ENCODE measurements at places on chromosomes 4 and X.

DNA sequence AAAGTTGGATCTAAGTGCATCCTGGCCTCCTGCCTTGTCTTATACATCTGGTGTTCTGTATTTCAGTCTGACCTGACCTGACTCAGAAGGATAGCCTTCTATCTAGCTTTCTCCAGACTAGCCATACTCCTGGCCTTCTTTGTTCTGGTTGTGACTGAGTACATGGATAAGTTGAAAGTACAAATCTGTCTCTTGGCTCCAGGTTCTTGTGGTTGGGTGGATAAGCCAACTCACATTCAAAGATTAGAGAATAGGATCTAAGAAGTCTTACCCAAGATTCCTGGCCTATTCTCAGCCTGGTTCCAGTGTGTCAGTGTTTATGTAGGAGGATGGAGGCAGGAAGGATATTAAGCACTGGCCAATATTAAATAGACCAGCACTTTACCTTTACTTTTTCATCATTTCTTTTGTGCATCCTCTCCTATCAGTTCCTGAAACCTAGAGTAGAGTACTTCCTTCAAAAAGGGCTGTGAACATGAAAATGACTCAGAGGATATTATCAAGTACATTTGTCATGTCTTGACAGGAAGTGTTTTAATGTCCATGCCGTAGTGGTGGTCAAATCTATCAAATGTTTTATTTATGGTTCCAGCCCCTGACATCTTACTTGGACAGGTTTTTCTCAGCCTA lies 123.5 kb downstream of the IL15 start:
- DNase-seq: no peak

- DNase-seq: no peak
Measured at GRCh38 chr4:171130256-171130801, 682.9 kb upstream of the GALNTL6 start.

DNA sequence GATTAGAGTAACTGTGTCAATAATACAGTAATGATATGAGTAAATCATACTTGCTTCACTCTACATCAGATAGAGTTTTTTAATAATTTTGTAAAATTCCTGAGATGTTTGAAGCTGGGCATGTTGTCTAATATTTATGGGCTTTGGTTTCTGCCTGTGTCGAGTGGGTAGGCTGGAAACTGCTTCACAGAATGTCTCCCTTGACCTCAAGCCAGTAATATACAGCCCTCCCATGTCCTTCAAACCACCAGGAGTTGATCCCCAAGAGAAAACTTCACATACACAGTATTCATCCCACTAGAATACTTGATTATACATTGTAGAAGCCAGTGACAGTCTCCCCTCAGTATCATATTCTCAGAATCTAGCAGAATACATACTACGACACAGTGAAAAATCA lies 284.8 kb upstream of the TENM3 start:
- no peak for DNase-seq

GRCh38 chrX:50971395-50971794 lies 60.9 kb downstream of the BMP15 start:
- no peak for DNase-seq

- no peak for DNase-seq
Measured at GRCh38 chrX:3257471-3257870, 89.0 kb downstream of the MXRA5 start.

DNA sequence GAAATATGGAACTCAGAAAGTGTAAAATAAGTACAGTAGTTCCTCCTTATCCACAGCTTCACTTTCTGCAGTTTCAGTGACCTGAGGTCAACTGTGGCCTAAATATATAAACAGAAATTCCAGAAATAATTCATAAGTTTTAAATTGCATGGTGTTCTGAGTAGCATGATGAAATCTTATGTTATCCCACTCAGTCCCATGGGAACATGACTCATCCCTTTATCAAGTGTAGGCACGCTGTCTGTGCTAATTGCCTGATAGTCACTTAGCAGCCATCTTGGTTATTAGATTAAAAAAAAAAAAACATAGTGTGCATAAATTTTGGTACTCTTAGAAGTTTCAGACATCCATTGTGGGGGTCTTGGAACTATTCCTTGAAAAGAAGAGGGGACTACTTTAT lies 983.4 kb upstream of the ADGRL3 start:
- DNase-seq: no peak

DNA sequence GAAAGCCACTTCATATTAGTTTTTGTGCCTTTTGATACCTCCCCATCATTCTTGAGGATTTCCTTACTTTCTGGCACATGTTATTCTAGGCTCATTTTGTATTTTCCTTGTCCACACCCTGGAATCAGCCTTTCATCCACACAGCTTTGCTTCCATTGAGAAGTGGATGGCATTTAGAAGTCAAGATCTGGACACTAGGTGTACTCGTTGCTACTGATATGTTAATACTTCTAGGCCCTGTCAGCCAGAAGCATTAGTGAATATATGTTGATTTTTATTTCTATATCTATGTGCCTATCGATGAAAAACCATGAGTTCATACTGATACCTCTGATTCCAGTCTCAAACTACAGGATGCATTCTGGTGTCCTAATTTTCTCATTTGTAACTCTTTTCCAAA lies 73.2 kb downstream of the ARHGAP24 start:
- DNase-seq: no peak

DNA sequence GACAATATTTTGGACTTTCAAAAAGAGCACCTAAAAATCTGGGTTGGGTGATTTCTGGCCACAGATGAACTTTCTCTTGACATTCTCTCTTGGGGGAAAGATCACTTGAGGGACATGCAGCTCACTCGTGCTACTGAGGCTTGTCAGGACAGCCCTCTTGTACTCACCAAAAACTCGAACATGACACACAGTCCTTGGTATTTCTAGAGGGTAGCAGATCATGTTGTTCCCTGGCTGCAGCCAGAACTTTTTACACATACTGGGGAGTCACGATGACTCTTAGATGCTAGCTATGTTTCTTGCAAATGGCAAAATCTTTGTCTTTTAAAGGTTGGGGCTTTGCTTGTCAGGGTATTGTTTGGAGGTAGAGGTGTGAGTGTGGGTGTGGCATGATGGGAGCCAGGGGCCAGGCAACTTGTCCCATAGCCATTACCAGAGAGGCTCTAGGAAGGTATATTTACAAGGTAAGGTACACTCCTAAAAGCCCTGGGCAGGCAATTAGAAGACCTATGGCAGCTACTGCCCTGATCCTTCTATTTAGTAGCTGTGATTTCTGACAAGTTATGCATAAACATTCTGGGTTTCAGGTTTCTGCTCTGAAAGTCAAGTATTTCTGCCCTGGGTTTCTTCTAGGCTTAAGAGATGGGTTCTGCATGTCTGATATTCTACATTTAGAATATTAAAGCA lies 241.7 kb upstream of the TLL1 start:
- DNase-seq: no peak

DNA sequence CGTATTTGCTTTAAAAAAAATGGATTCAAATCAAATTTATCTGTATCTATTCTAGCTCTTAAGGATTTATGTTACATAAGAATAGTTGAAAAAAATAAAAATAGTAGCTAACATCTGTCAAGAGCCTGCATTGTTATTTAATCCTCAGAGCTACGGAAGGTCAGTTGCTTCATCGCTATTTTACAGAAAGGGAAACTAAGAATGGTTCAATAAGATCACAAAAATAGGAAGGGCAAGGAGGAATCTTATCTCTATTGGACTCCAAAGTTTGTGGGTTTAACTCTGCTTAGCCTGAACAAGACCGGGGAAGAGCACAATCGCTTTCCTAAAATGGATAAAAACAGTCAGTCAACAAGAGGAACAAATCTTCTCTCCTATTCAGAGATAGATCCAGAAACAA lies 270.2 kb upstream of the SMIM31 start:
- no peak for DNase-seq

DNA sequence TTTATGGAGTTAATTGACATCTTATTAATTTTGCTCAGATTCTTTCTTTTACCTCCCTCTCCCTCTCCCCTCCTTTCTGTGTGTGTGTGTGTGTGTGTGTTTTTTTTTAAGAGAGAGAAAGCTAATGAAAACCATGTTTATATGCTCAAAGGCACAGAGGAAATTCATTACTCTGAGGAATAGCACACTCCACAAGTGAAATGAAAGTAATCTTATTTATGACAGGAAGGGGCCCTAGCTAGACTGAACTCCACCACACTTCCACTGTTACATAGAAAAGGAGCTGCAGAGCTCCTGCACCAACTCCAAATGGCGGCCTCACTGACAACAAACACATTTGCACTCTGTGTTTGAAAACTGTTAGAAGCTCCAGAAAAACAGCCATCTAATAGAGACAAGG lies 150.6 kb downstream of the RASL11B start:
- DNase-seq: no peak

- DNase-seq: no peak
Measured at GRCh38 chr4:47786958-47787370, 50.9 kb downstream of the CORIN start.

DNA sequence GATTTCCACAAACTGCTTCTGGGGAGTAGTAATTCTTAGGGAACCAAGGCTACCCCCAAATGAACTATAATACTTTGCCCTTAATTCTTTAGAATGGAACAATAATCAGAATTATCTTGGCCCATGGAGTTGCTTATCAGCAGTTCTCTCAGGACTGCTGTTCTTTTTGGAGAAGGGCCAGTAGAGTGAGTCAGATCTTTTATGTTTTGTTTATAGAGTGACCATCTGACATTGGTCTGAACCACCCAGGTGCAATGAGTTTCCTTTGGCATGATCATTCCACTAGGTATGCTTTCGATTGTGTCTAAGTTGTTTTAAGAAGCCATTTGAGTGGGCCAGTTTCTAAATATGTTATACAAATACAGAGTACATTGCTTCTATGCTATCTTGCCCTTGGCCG lies 31.8 kb downstream of the PRRG1 start:
- no peak for DNase-seq

- no peak for DNase-seq
Measured at GRCh38 chrX:11750046-11750445, 8.0 kb upstream of the MSL3 start.

DNA sequence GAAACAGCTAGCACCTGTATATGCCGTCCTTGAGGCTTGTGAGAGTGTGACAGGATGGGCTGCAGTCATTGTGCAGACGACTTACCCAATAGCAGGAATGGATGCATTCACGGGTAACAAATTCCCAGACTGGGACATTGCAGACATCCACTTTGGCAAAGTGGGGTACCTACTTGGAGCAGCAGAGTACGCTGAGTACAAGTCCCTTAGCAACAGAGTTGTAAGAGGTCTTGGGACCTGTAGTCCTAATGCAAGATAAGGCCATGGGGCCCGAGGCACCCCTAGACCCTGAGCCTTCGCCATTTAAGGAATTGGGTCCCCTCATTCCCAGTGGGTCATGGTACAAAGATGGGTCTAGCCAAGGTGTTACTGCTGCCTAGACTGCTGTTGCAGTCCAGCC lies 55.4 kb upstream of the CCDC149 start:
- no peak for DNase-seq

GRCh38 chr4:54513204-54513603 lies 144.6 kb upstream of the KIT start:
- DNase-seq: no peak

DNA sequence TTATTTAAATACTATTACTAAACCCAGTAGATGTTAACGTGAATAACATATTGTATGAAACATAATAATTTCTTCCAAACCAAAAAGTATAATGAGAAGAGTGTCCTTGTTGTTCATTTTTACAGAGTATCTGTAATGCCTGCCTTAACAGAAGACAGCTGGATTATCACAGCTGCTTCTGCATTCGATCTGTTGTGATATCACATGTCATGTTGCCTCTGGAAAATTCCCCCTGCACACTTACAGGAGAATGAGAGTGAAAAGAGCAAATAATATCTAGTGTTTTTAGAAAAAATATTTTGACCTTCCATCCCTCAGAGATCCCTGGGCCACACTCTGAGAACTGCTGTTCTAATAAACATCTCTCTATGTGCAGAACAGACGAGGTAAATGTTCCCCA lies 240.1 kb upstream of the NOCT start:
- DNase-seq: no peak

- DNase-seq: no peak
Measured at GRCh38 chr4:155904331-155904730, 835 bp downstream of the TDO2 start.

- DNase-seq: no peak
Measured at GRCh38 chrX:99653352-99653751, 756.7 kb downstream of the PCDH19 start.

DNA sequence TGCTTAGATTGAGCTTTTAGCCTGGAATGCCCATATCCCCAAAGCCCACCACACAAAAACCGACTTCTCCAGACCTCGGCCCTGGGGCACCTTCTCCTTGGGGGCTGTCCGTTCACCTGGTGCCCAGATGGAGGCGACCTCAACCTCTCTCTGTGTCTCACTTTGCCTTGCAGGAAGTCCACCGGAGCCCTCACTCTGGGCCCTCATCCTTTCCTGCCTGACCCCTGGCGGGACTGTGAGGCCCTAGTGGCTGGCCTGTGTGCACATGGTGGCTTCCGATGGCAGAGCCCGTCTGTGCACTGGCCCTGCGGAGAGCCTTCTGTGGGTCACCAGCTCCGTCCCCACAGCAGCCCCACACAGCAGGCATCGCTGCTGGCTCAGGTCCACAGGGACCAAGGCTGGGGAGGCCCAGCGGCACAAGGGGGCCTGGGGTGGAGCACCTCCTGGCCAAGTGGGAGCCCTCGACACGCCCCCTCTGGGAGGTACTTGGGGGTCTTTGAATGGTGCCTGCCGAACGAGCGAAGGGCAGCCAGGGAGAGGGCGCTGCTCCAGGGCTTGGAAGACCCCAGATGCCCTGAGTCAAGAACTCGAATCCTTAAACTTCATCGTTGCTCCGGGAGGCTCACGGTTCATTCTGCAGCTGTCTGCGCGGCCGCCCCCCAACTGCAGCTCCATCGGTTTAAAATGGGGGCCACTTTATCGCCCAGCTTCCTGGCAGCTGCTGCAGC lies 97.2 kb upstream of the ADRA2C start:
- no peak for DNase-seq

- no peak for DNase-seq
Measured at GRCh38 chrX:22012051-22012450, 20.1 kb upstream of the PHEX start.

DNA sequence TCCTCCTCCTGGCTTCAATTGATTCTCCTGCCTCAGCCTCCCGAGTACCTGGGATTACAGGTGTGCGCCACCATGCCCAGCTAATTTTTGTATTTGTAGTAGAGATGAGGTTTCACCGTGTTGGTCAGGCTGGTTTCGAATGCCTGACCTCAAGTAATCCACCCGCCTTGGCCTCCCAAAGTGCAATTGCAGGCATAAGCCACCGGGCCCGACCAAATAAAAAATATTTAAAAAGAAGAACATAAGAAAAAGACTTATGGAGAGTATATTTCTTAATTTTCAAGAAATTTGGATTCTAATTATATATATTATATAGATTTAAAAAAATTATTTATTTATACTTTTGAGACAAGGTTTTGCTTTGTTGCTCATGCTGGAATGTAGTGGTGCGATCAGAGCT lies 29.8 kb downstream of the N4BP2 start:
- no peak for DNase-seq

DNA sequence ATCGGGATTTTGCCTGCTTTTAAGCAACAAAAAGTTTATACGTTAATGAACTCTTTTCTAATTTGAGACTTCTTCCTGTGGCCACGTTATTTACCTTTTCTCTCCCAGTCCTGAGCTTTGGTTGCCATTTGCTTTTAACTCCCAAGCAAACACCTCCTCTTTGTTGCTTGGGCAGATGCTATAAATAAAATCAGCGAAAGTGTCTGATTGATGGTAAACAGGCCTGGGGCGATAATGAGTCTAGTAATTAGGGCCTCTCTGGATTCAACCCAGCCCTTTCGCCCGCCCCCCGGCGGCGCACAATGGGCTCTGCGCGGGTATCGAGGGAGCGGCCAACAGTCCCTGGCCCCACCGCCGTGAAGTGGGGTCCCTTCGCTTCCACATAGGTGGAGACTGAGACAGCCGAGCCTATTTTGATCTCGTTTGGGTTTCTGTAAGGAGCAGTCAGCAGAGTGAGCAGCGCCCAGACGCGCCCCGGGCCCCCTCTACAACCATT lies 790 bp downstream of the CLGN start:
- no peak for DNase-seq

Measured in stimulated activated naive CD4-positive, alpha-beta T cell (primary cell).